ENCODE measurements at places on chromosomes 6 and 20.

GRCh38 chr20:38969708-38970107, 7.6 kb downstream of the DHX35 start:
- no peak for DNase-seq

- no peak for DNase-seq
Observed at GRCh38 chr20:1983301-1983700, 10.6 kb downstream of the PDYN start.

DNA sequence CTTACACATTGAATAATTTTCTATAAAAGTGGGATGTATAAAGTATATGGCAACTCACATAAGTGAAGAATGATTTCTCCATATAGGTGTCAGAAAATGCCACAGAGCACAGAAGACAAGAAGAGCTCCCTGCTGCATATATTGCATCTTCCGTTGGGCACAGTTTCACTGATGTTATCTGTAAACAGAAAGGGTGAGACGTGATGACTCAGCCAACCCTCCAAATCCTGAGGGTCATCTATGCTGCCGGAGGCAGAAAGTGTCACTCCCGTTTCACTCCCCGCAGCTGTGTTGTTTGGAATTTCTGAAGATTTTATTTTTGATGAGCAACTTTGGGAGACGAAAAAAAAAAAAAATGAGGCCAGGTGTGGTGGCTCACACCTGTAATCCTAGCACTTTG, 644.1 kb downstream of the C6orf118 start:
- no peak for DNase-seq

DNA sequence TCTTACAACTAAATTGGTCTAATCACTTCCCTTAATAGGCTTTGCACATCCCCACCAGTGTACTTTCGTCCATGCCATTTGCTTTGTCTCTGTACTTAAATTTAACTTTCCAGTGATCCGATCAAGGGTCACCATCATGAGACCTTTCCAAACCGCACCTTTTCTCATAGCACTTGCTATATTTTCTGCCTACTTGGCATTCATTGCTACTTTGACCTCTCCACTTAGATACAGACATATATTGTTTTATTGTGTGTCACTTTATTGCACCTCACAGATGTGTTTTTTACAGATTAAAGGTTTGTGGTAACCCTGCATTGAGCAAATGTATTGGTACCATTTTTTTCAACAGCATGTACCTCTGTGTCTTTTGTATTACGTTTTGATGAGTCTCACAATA, 14.8 kb downstream of the SUMO4 start:
- no peak for DNase-seq

- DNase-seq, result no peak
Observed at GRCh38 chr6:161237176-161237575, 36.7 kb downstream of the AGPAT4 start.

GRCh38 chr20:34834459-34834893, 9.0 kb upstream of the NCOA6 start:
- DNase-seq, result no peak

GRCh38 chr6:837380-837779, 144.4 kb upstream of the EXOC2 start:
- DNase-seq, result no peak

DNA sequence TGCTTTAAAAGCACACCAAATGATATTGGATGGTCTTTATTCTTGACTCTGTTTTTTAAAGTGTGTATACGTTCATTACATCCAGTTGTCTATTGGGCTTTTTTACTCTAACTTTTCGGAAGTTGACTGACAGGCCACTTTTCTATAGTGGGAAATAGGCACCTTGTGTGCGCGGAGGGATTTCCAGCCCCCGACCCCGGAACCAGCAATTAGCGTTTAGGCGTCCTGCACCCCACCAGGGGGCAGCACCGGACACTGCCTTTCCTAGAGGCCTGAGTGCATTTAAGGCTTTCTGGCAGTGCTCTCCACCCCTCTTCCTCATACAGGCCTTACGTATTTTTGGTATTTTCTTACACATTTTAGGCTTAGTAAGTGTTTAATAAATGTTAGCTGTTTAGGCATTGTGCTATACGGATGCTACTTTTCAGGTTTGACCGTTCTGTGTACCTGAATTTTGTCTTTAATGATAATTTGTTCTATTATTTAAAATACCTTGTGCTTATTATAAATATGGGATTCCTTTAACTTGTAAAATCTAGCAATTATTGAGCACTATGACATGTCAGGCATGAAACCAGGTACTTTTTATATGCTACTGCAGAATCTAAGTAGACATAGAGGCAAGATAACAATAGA, 231.8 kb downstream of the BCKDHB start:
- DNase-seq, result peak; percentile 35

DNA sequence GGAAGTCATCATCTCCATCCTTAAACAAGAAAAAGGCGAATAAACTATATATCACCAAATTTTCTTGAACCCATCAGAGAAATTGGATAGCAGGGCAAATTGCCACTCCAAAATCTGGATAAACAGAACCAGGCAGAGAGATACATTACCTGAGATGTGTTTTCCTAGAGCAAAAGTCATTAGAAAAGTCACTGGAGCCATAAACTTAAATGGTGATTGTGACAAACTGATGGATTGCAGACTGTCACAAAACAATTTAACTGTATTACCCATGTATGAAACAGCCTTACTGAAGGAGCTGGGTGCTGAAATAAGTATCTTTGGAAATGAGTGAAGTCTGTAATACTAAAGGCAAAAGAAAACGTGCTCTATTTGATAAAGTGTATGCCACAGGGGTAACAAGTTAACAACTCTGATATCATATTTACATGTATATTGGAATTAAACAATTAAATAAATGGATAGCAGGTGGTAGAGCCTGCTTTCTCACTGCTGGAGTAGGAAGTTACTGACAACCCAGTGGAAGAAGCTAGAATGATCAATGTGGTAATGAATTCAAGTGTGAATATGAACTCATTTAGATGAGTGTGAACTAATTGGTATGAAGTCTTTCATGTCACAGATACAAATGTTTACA, 186.9 kb downstream of the LMBRD1 start:
- no peak for DNase-seq

- DNase-seq, result no peak
Observed at GRCh38 chr20:23011008-23011721, 23.9 kb upstream of the SSTR4 start.

GRCh38 chr6:122930252-122931180, 65.5 kb upstream of the CLVS2 start:
- DNase-seq, result no peak

DNA sequence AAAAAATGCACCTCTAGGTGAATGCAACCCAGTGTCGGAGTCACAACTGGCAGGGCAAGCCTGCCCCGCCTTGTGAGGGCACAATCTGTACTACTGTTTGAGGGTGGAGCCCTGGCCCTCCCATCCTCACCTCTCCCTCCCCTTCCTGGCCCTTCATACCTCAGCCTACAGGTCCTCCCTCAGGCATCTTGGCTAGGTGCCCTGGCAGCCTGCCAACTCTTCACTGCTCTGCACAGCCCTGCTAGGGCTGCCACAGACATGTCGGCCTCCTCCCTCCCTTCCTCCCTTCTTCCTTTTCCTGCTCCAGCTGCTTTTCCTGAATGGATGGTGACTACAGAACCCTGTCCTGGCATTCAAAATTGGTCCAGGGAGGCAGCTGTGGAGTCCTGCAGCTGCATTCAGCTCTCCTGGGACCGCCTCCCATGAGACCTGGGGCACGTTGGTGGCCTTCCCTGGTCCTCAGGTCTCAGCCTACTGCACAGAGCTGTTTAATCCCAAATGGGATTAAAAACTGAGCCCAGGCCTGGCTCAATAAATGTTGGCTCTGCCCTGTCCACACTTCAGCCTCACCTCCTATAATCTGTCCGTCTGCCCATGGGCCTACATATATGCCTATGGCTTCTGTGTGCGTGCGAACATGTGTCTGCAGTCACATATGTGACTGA, 52.7 kb downstream of the CDH22 start:
- no peak for DNase-seq

- DNase-seq, result no peak
Observed at GRCh38 chr6:125985522-125985921, 818 bp upstream of the TRMT11 start.

DNA sequence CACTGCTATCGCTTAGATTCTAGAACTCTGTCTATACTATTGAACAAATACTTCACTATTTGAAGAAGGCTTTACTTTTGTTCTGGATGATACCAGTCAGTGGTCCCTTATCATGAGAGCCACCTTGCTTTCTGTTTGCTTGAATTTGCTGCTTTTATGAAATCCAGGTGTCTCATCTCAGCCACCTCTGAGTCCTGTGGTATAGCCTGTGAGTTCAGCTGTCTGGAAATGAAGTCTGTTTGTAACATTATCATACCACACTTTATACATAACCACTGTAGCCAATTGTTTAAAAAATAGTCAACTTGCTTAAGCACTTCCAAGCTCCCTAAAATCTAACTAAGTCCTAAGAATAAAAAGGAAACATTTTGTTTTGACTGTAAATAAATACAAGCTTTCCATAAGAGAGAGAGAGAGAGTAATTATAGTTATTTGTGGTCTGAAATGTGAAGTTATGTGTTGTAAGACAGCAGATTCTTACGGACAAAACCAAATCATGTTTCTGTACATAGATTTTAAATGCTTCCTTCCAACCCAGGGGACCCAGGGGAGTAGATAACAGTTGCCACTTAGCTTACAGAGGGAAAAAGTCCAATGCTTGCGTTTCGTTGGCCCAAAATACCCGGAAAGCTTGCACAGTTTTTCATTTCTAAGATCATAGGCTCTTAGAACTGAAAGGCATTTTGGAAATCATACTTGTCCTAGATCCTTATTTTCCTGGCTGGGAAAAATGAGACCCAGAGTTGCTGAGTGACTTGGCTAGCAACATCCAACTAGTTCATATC, 1107.8 kb upstream of the FLRT3 start:
- no peak for DNase-seq

GRCh38 chr6:134094441-134094840, 42.0 kb upstream of the SLC2A12 start:
- no peak for DNase-seq

GRCh38 chr6:138765896-138766655, 7.5 kb upstream of the CCDC28A start:
- no peak for DNase-seq

GRCh38 chr6:159602431-159603041, 90.5 kb downstream of the SOD2 start:
- DNase-seq, result no peak

DNA sequence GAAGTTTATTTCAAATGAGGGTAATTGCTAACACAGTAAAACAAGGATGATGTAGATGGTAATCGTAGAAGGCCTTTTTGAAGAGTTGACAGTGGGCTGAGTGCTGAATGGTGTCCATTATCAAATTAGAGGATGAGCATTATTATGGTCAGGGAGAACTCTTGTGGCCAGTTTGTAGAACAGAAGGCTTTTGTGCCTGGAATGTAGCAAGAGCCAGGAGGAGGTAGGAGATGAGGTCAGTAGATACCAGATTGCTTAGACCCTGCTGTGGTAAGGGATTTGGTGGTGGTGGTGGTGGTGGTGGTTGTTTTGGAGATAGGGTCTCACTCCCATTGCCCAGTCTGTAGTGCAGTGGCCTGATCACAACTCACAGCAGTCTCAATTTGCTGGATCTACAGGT, 6.2 kb downstream of the CSE1L start:
- no peak for DNase-seq

- DNase-seq, result no peak
Observed at GRCh38 chr6:170108890-170109587, 181.8 kb downstream of the DLL1 start.

GRCh38 chr6:96687121-96687520, 124.2 kb downstream of the FHL5 start:
- DNase-seq, result no peak

GRCh38 chr20:20020908-20021307, 3.7 kb downstream of the NAA20 start:
- no peak for DNase-seq

- DNase-seq, result no peak
Observed at GRCh38 chr20:38831995-38832620, 26.6 kb downstream of the PPP1R16B start.

GRCh38 chr6:138614151-138614550, 114.9 kb upstream of the NHSL1 start:
- no peak for DNase-seq

GRCh38 chr20:15406072-15406471, 1068.7 kb upstream of the FLRT3 start:
- no peak for DNase-seq

GRCh38 chr20:58839474-58839874, 11.2 kb downstream of the GNAS-AS1 start:
- DNase-seq, result no peak

DNA sequence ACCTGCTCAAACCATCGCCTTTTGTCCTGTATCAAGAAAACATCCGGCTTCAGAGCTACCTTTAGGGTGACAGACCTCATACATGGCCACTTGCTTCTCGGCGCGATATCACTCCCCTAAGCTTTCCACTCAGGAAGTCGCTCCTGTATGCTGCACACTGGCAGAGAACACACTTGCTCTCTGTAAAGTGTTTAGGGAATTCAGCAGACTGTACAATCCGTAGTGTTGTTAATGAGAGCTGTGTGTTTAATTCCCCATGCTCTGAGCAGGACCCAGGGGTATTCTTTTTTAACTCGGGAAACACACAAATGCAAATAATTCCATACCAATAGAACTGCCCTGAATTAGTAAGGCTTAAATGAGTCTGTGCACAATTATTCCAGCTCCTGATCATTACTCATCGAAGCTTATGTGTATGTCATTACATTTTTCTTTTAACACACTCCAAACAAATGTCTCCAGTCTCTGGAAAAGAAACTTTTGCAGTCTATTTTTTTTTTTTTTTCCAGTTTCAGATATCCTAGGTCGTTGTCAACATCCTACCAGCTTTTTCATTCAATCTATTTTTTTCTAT, 338.7 kb upstream of the ARID1B start:
- no peak for DNase-seq

DNA sequence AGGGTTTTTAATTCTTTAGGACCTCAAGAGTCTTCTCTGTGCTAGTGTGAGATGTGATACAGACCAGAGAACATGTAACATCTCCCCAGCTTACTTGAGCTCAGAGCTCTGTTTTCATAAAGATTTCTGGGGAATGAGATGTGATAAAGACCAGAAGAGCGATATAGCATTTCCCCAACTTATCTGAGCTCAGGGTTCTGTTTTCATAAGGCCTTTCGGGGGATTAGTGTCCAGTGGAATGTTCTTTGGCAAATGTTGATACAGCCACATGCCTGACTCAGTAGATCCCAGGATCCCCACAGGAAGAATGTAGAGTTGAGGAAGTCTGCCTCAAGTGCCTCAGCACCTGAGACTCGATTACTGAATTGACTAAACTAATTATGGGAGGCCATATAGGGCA, 18.7 kb upstream of the TOP1 start:
- no peak for DNase-seq

- DNase-seq, result no peak
Observed at GRCh38 chr6:79630380-79630882, 698 bp upstream of the SH3BGRL2 start.

GRCh38 chr6:72206606-72207005, 320.3 kb downstream of the RIMS1 start:
- no peak for DNase-seq

- peak; percentile 16 for DNase-seq
Observed at GRCh38 chr20:47317127-47317895, 39.2 kb downstream of the ZMYND8 start.
